Aorta (tissue), 5 donors: ENCODE measurements at places on chromosomes 4 and X. TPM values are rescaled to one million over a fixed set of nuclear protein-coding genes. Genes with fewer than 3 reads are reported as not detected.

VCX3A gene
- polyA plus RNA-seq: not detected

ZNF630 gene
- polyA plus RNA-seq: 4.8 TPM

KIAA1210 gene
- not detected for polyA plus RNA-seq

CCDC120 gene
- polyA plus RNA-seq: 4.3 TPM

ADH1A gene
- 1.6 TPM for polyA plus RNA-seq
